ENCODE measurements at places on chromosomes 7 and 10. TPM values are rescaled to one million over a fixed set of nuclear protein-coding genes. Genes with fewer than 3 reads are reported as not detected.

FKBP9 gene
- total RNA-seq, result 372 TPM

MSS51 gene
- 1.8 TPM for total RNA-seq

C7orf33 gene
- total RNA-seq, result not detected

SPDYE18 gene
- total RNA-seq, result not detected

TMEM236 gene
- under 0.01 TPM for total RNA-seq

SLC13A1 gene
- total RNA-seq, result not detected

NEUROD6 gene
- not detected for total RNA-seq

WEE2 gene
- 0.33 TPM for total RNA-seq

CHST3 gene
- 15.4 TPM for total RNA-seq

VWDE gene
- not detected for total RNA-seq

COL17A1 gene
- under 0.01 TPM for total RNA-seq

HOXA5 gene
- 16.7 TPM for total RNA-seq

DUSP5 gene
- total RNA-seq, result 23.0 TPM

MRPL32 gene
- 54.4 TPM for total RNA-seq

NODAL gene
- total RNA-seq, result not detected

WASHC2C gene
- 62.4 TPM for total RNA-seq

PNLIPRP3 gene
- 0.17 TPM for total RNA-seq

MMRN2 gene
- 3.6 TPM for total RNA-seq

CYP2C19 gene
- not detected for total RNA-seq

CAMK2B gene
- total RNA-seq, result 0.15 TPM

ASZ1 gene
- not detected for total RNA-seq

METTL27 gene
- 36.6 TPM for total RNA-seq

ANKRD30A gene
- not detected for total RNA-seq

VCL gene
- total RNA-seq, result 261 TPM

PRR15 gene
- not detected for total RNA-seq

LIMK1 gene
- 37.7 TPM for total RNA-seq

DGKI gene
- 1.7 TPM for total RNA-seq

HILPDA gene
- 19.0 TPM for total RNA-seq

OPN1SW gene
- total RNA-seq, result not detected

ACTA2 gene
- total RNA-seq, result 85.4 TPM

ALOX5 gene
- total RNA-seq, result not detected

ZNF727 gene
- 0.17 TPM for total RNA-seq

CISD1 gene
- total RNA-seq, result 14.6 TPM

MYPN gene
- total RNA-seq, result 0.33 TPM

MAD1L1 gene
- total RNA-seq, result 47.0 TPM

GCK gene
- total RNA-seq, result 1.5 TPM

ZNF786 gene
- total RNA-seq, result 7.1 TPM

NRG3 gene
- not detected for total RNA-seq

IPMK gene
- total RNA-seq, result 7.1 TPM

PGAM2 gene
- total RNA-seq, result 0.17 TPM

KAZALD1 gene
- total RNA-seq, result 58.2 TPM

TRIM73 gene
- 0.44 TPM for total RNA-seq

TMEM225B gene
- total RNA-seq, result 0.50 TPM

RELN gene
- 4.7 TPM for total RNA-seq

SLC39A12 gene
- total RNA-seq, result not detected

C10orf62 gene
- not detected for total RNA-seq

NACAD gene
- total RNA-seq, result 5.0 TPM
